HT1080 (cell line): ENCODE measurements at places on chromosomes 2 and 18.

DNA sequence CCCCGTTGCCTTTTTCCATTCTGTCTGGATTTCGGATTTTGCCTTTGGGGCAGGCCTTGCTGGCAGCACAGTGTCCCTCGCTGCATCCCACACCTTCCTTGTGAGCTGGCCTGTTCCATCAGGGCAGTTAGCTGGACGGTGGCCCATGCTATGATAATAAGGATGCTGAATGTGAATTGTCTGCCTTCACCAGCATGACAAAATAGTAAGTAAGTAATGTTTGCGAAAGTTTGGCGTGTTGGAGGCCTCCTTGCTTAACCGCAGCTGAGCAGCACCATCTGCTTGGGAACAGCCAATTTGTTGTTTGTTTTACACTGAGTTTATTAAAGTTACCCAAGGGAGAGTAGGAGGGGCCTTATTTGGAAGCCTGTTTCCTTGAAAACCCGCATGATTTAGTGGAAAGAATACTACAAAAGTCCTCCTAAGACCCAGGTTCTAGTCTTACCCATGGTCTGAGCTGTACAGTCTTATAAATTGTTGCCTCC, 469.7 kb upstream of the FANCL start:
- no peak for DNase-seq

- DNase-seq, result no peak
These were observed 12.1 kb upstream of the C18orf32 start for GRCh38 chr18:49499046-49499637.

DNA sequence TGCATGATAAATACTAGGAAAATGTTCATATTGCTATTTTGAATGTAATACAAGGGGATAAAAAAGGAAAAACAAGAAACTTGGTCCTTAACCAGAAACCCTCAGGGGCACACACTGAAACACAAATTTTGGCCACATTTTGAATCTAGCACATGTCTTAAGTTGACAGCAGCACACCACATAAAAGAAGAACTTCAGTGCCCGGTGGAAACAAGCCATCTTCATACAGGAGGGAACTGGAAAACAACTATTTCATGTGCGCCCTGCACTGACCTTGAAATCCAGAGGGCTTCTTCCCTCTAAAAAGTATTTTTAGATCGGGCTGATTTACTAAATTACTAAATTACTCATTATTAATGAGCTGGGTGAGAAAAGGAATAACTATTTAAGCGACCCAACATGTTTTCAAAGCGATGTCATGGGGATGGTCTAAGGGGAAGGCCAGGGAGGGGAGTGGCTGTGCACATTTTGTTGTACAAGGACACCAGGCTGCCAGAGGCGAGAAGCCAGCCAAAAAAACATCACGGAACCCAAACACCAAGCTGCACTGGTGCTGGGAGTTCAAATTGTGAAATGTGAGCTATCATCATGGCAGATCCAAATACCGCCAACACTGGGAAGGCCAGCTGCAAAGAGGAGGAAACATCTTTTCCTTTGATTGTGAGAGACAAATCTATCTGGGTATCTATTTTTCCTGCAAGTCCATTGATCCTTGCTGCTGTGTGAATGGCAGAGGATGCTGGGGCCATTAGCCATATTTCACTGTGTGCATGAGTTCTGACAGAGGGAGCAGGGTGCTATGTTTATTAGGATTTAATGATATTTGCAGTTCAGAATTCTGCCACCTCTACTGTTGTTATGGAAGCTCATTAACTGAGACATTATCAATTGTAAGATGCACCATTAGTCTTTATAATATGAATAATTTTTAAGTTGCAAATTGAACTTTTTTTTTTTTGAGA, 150.7 kb upstream of the LMAN1 start:
- no peak for DNase-seq

- DNase-seq, result no peak
These were observed 33.0 kb downstream of the COL5A2 start for GRCh38 chr2:189146553-189146952.

GRCh38 chr2:160022162-160022561, 40.3 kb downstream of the PLA2R1 start:
- DNase-seq, result no peak

DNA sequence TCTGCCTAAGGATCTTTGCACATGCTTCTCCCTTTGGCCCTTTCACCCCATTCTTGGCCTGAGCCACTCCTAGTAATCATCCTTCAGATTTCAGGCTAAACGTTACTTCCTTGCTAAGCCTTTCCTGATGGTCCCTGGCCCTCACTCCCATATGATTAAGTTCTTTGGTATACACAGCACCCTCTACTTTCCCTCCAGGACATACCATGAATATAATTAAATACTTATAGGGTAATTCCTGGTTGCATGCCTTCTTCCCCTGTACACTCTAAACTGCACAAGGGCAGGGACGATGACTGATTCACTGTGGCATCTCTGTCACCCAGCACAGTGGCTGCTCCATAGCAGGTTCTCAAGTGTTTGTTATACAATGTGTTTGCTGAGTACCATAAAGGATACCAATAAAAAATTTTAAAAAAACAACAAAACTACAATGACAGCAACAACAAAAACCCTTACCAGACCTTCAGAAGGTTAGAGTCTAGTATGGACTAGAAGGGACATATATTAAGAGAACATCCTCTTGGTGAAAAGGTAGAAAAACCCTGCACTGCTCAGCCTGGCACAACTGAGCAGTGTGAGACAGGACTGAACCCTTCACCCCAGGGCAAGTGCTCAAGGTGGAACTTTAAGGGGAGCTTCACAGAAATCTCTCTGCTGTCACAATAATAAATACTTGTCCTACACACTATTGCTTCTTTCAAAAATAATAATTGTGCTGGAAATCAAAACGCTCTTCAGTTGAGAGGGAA, 76.2 kb downstream of the AAK1 start:
- no peak for DNase-seq

GRCh38 chr18:67417864-67418523, 98.5 kb downstream of the DSEL start:
- peak; percentile 56 for DNase-seq

- DNase-seq, result peak; percentile 85
These were observed 2.0 kb upstream of the HK2 start for GRCh38 chr2:74831693-74832530.

GRCh38 chr18:31273812-31274527, 44.0 kb upstream of the DSG1 start:
- DNase-seq, result no peak

GRCh38 chr2:1755436-1756191, 11.3 kb upstream of the PXDN start:
- peak; percentile 85 for DNase-seq

DNA sequence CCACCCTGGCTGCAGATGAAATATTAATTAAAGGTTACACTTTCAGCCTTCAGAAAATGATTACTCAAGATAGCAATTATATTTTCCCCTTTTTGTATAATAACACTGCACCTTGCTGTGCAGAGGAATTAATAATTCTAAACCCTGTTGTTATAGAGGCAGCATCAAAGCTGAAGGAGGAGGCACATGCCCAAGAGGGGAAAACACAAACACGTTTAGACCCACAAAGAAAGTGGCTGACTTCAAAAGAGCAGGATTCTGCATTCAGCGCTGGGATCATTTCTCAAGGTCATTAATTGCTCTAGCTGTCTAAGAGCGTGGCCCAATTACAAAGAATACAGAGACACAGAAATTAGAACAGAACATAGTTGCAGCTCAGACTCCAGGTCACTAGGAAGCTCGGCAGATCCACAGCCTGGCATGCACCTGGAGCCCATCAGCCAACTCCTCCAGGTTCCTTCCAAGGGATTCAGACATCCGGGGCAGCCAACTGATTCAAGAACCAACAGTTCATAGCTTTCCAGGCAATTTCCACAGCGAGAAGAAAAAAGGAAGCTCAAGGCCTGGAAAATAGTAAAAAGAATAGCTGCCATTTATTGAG, 102.3 kb upstream of the ID2 start:
- DNase-seq, result no peak
